Caki2 (cell line): ENCODE measurements at places on chromosomes 2 and 18.
A peak's percentile ranks its signal among the peaks of the same experiment; 100 is the strongest.

GRCh38 chr2:241576293-241576654 lies 17.7 kb downstream of the BOK start:
- DNase-seq, result no peak

GRCh38 chr2:166074430-166074829 lies 53.4 kb downstream of the SCN1A start:
- DNase-seq, result no peak

- DNase-seq, result no peak
Observed at GRCh38 chr2:37456479-37456878, 112.0 kb downstream of the QPCT start.

- no peak for DNase-seq
Observed at GRCh38 chr2:205089958-205090357, 544.7 kb downstream of the PARD3B start.

DNA sequence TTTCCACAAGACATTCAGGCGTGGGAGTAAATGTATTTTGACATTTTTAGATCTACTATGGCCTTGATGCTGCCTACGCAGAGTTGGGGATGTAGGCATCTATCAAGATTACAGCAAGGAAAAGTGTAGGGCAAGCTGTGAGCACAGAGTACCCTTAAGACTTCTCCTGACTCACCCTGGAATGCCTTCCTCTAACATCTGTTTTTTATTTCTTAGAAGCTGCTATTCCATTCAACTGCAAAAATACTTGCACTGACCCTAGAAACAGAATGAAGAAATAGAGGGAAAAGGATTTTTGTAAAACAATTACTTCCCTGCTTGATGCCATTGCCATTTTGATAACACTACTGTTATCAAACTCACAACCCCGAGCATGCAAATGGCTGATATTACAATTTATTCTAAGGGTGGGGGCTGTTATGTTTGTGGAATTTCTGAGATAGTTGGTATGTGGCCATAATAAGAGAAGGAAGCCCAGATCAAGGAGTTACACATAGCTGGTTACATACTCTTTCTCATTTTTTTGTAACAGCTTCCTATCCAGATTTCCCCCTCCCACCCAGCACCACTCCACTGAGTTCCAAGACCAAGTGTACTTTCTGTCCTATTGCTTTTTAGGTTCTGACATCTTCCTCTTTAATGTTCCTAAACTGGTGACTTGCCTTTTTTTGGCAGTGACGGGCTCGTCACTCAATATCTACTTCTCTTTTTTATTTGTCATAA lies 6.0 kb upstream of the ROCK1 start:
- DNase-seq, result no peak

GRCh38 chr2:5528706-5529105 lies 163.5 kb upstream of the SOX11 start:
- DNase-seq, result no peak

GRCh38 chr2:128690869-128691268 lies 372.2 kb upstream of the HS6ST1 start:
- no peak for DNase-seq

DNA sequence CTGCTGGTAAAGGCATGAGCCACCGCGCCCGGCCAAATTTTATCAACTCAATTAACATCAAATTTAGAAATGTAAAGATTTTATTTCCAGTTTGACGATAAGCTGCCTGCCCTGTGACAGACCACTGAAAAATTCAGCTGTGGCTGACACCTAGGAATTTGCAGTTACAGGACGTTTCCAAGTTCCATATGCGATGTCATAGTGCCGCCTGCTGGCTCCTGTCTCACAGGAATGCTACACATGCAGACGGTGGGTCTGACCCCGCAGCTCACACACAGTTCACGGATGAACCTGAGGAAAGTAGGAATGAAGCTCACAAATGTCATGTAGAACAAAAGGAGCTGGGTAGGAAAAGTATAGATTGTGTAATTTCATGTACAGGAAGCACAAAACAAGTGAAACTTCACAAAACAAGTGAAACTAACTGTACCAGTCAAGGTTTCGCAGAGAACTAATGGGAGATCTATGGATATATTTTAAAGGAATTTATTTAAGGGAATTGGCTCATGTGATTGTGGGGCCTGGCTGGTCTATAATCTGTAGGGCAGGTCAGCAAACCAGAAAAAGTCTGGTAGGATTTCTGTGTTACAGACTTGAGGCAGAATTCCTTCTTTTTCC lies 13.2 kb upstream of the SEH1L start:
- DNase-seq, result peak; percentile 51

DNA sequence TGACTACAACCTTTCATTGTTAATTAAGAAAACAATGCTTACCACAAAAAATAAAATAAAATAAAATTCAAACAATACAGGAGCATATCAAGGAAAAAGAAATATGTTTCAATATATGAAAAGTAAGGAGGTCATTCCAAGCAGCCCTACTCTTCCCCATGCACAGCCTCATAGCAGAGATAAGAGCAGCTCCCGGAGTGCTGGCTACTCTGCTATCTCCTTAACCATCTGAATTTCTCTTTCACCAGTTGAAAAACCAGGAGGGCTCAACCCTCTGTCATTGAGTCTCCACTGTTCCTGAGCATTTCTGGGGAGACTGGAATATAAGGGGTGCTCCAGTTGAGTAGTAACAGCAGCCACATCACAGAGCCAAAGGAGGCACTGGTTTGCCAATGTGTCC lies 201.4 kb downstream of the TCF4 start:
- no peak for DNase-seq

DNA sequence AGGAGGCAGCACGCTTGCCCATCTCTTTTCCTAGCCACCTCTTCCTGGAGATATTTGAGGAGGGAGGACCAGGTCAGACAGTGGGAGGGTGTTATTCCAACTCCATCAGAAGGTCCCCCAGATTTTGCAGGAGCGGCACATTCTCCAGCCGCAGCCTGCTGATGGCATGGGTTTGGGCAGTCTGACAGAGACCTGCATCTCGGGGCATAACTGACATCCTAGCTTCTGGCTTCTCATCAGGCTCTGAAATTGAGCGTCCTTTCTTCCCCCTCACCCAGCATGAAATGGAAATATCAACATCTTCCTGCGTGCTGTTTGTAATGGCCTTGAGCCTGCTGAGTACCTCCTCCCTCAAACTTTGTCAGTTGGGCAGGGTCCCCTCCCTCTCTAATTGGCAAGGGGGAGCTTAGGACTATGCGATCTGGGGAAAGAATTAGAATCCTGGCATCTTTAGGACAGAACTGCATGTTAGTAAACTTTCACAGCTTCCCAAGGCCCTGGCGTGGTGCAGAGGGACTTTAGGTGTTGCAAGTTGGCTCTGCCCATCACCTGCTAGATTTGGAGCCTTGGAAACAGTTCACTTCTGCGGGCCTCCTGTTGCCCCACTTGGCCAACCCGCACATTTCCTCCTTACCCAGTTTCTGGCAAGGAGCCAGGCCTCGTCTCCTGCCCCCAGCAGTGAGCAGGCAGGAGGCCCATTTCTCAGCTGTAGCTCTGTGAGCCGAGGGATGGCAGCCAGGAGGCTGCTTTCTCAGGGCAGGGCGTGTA lies 2.2 kb downstream of the ITM2C start:
- no peak for DNase-seq

GRCh38 chr2:107553539-107553938 lies 273.2 kb upstream of the RGPD4 start:
- peak; percentile 13 for DNase-seq

GRCh38 chr18:78769502-78770105 lies 210.0 kb upstream of the SALL3 start:
- DNase-seq, result no peak

DNA sequence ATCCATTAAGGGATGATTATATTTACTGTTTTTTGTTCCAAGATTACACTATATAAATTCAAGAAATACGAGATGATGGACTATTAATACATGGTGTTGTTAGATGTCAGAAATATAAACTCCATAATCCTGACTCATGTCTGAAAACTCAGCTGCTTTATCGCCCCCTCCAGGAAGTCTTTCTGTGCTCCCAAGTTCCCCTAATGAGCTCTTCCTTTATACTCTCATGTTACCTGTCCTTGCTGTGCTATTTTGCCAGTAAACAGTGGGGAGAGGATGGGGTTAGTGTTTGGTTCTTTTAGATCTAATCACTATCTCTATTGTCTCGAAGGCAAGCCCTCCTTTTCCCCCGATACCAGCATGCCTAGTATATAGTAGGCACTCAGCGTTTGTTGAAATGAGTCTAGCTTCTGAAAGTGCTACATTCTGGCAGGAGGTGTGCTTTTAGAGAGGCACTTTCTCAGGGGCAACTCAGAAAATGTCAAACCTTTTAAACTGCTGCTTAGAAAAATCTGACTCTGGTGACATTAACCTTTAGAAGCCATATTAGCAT lies 21.4 kb upstream of the BARD1 start:
- no peak for DNase-seq

DNA sequence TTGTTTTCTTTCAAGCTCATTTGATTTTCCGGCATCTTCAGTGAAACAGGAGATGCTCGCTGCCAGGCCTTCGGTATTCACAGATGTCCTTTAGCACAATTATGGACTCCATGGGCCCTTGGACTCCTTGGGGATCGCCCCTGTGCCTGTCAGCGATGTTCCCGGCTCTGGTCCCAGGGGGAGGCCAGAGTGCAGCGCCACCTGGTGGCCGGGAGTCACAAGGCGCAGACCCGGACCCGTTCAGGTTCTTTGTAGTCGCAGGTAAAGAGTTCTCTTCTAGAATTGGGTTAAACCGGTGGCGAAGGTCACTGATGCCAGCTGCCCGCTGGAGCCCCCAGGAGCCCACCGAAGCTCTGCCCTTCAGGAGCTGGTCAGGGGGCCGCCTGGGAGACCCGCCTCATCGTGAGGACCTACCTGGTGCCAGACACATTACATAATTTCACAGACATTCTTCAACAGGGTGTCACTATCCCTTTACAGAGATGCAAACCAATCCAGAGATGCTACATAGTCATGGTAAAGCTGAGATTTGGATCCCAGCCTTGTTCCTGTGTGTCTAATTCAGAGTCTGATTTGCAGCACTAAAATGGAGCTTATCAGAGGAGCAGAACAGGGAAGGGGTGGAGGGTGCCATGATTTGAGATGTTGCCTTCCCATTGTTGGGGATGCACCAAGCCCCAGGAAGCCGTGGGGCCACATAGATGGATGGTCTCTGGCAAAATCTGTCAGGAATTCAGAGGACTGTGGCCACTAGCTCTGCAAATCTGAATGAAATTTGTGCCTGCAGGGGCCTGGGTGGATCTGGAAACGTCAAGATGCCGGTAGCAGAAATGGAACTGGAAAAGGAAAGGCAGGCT lies 6.0 kb upstream of the INPP5D start:
- peak; percentile 19 for DNase-seq

DNA sequence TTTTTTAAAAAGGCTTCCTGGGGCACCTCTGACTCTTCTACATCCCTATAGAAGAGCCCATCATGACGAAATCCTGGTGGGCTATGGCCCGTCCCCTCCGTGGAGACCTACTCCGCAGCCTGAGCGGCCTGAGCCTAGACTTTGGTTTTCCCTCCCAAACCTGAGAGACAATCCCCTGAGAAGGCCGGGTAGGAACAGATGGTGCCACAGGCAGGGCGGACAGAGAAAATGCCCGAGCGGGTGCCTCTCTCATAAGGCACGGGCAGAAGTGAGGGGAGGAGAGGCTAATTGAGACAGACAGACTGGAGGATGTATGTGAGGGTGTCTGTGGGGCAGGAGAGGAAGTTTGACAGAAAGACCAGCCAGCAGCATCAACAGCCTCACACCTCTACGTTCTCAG lies 20.2 kb upstream of the SFXN5 start:
- no peak for DNase-seq

GRCh38 chr18:662197-662596 lies 4.7 kb downstream of the TYMS start:
- DNase-seq, result no peak

DNA sequence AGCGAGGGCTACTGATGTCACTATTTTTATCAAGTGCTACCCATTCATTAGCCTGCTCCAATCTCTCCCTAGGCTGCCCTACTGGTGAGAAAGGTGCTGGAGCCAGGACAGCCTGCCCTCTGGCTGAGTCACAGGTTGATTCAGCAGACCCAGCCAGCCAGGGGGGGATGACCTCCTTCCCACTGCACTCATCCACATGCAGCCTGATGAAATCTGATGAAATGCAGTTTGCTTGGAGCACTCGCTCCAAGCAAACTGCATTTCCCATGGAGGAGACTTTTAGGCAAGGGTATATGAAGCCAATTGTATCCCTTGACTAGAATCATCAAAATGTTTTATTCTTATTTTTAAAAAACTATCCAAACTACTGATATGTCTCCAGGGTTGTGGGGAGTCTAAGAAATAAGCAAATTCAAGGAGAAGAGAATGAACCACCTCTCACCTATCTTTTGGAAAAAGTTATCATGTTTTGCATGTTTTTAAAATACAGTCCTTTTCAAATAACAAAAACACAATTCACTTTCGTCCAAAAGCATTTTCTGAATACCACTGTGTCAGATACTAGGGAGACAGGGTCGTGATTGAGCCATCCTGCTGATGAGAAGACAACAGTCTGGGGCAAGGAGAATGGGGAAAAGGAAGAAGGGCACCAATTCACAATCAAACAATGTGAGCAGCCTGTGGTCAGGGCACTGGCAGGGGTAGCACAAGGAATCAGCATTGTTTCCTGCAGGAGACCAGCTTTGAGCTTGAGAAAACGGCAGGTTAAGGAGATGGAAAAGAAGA lies 128.3 kb downstream of the AFF3 start:
- DNase-seq, result peak; percentile 89

GRCh38 chr2:67234440-67234839 lies 162.7 kb upstream of the ETAA1 start:
- peak; percentile 32 for DNase-seq

DNA sequence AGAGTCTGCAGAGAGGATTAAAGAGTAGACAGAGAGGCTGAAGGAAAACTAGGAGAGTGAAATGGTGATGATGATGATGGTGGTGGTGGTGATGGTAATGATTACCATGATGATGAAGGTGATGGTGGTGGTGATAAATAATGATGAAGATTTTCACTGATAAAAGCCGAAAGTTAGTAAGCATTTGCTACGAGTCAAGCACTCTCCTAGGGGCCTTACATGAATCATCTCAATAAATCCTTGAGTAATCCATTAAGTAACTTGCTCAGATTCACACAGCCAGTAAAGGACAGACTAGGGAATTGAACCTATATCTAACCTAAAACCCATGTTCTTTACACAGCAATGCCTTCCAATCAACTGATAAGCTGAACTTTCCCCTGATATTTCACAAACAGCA lies 106.7 kb upstream of the PGAP1 start:
- no peak for DNase-seq

DNA sequence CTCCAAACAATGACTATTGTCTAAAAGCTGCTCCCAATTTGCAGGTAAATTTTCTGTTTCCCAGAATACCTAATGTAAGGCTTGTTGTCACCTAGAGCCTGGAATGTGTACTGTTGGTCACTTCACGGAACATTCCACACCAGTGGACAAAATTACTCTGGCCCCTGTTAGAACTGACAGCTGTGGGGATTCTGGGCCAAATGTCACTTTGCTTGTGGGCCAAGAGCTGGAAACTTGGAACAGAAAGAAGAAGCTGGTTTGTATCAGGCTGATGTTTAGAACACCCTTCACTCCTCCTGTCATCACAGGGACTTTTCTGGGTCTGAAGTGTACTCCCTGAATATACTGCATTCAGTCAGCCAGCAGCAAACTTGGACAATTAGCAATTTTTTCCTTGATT lies 495.6 kb upstream of the SYT4 start:
- DNase-seq, result no peak

- no peak for DNase-seq
Observed at GRCh38 chr18:79030680-79031079, 38.5 kb upstream of the ATP9B start.

- DNase-seq, result peak; percentile 59
Observed at GRCh38 chr18:22136395-22136794, 33.0 kb upstream of the GATA6 start.

GRCh38 chr2:70523996-70524965 lies 29.3 kb downstream of the TGFA start:
- peak; percentile 96 for DNase-seq

GRCh38 chr18:24538414-24539264 lies 78.2 kb downstream of the HRH4 start:
- no peak for DNase-seq

GRCh38 chr2:109471658-109472057 lies 142.1 kb downstream of the SEPTIN10 start:
- no peak for DNase-seq
